ENCODE measurements at places on chromosomes 5 and 9.

- no peak for DNase-seq
Measured at GRCh38 chr9:93049491-93049890, 9.0 kb upstream of the SUSD3 start.

DNA sequence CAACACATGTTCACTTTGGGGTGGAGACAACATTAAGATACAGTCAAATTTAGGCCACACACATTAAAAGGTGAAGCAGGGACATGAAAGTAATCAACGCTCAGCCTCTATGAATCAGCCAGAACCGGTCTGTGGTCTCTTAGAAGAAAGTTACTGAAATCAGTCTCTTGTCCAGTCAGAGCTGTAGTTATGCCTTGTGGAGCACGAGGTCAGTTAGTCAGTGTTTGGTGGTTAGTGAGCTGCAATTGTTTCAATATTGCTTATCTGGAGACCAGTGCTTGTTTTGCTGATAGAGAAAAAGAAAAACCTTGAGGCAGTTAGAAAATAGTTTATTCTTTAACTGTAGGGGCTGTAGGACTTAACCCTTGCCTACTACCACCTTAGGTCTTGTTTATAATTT is 157.8 kb upstream of the RASEF start:
- DNase-seq, result no peak

- DNase-seq, result no peak
Measured at GRCh38 chr5:39072925-39073766, 1.1 kb downstream of the RICTOR start.

DNA sequence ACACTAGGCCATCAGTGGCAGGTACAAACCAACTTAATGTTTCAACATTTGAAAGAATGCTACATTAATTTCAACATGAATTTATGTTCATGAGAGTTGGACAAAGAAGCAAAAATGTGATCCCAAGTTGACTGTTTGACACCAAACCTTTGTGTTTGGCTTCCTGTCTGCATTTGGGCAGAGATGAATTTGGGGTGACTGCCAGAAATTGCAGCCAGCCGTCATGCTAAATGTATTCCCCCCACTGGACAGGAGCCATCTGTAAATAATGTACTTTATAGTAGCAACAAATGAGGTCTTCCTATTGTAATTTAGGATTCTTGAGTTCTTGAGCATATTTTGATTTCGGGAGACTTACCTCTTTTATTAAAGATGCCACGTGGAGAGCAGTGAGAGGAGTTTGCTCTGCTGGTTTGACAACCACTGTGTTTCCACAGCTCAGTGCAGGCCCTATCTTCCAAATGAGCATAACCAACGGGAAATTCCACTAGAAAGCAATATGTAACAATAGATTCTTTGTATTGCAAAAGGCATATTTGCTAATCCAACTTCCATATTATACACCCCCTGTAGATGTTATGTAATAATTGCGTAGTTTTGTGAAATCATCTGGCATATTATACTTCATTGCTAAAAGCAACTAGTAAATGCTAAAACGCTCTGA is 27.6 kb downstream of the ALDH1A1 start:
- DNase-seq, result no peak

DNA sequence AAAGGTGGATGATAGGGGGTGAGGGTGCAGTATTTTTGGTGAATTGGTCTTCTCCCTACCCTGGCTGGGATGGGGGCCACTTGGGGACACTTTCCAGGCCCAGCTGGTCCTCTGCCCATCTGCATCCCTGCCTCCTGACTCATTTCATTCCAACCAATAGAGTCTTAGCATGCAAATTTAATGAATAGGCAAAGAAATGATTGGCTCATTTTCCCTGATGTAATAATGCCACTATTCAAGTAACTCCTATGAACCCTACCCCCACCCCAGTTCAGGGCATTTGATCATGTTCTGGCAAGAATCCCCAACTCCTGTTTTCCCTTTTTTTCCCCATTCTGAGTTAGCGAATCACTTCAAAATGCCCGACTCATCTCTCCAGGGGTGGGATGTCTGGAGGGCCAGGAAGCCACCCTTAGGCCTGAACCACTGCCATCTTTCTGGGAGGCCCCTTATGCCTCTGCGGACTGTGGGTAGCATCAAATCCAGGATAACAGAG is 56.7 kb downstream of the PCDH1 start:
- no peak for DNase-seq

DNA sequence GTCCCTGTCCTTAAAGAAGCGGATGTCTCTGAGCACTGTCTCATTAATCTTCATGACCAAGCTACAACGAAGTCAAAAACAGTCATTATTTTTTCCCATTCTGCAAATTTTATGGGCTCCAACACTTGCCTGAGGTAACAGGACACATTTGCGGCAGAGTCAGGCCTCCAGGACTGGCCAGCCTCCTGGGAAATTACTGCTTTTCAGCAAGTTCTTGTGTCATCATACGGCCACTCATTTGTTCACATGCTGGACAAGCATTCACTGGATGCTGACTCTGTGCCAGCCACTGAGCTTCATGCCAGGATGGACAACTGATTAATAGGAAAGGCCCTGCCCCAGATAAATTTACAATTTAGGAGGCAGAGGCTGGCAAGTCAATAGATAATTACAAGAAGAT is 305.7 kb downstream of the ACTL7B start:
- no peak for DNase-seq

DNA sequence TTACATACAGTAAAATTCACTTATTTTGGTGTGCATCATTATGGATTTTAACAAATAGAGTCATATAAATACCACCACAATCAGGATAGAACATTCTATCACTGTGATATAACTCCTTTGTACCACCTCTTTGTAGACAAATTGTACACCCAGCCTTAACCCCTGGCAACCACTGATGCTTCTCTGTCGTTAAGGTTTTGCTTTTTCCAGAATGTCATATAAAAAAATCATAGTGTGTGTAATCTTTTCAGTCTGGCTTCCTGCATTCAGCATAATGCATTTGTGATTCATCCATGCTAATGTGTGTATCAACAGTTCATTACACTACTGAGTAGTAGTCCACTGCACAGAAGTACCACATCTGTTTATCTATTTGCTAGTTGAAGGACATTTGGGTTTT is 81.2 kb downstream of the ARSB start:
- DNase-seq, result no peak

GRCh38 chr5:103589357-103589756 is 26.8 kb upstream of the NUDT12 start:
- no peak for DNase-seq

- DNase-seq, result no peak
Measured at GRCh38 chr5:40165789-40166728, 513.7 kb upstream of the PTGER4 start.

GRCh38 chr5:11617080-11617479 is 287.2 kb downstream of the CTNND2 start:
- DNase-seq, result no peak

DNA sequence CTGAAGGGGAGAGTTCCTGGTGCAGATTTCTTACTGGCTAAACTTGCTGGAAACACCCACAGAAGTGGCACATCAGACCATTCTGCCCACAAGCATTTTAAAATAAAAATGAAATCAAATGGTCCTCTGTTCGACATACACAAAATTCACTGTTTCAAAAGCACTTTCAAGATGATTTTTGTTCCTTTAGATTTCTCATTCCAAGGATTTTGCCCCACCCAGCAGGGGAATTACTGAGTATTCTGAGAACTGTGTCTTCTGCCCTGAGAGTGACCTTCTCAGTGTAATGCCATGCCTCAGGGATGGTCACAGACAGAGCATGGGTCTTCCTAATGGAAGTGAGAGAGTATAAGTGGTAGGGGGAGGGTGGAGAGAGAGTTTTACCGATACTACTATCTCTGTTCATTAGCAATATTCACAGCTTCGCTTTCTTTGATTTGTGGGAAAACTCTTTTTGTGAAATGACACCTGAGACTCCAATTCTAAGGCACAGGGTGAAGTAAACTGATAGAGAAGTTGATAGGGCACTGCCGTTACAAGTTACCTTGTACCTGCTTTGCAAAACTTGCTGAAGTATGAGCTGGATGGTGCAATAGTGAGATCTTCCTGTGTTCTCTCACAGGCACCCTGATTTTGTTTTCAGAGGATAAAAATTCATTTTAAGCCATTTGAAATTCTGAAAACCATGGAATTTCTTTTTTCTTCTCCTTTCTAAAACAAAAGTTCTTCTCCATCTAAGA is 95.8 kb upstream of the CD180 start:
- DNase-seq, result no peak

GRCh38 chr5:43192558-43193180 is 644 bp downstream of the NIM1K start:
- no peak for DNase-seq

DNA sequence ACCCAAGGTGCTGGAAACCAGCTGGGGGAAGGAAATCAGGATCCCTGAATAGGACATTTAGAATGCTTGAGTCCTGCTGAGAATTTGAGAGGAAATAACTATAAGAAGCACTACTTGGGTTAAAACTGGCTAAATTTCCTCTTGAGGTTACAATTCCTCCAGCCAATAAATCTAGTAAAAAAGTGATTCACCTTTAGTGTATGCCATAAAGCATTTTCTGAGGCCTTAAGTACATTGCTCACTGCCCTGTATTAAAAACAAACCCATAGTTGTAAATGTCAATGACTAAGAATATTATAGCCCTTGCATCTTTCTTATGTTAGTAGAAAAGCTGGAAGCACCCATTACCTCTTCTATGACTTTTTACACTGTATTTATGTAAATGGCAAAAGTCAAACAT is 634.7 kb upstream of the ARRDC3 start:
- DNase-seq, result no peak

- no peak for DNase-seq
Measured at GRCh38 chr5:17355586-17356346, 138.3 kb downstream of the BASP1 start.

DNA sequence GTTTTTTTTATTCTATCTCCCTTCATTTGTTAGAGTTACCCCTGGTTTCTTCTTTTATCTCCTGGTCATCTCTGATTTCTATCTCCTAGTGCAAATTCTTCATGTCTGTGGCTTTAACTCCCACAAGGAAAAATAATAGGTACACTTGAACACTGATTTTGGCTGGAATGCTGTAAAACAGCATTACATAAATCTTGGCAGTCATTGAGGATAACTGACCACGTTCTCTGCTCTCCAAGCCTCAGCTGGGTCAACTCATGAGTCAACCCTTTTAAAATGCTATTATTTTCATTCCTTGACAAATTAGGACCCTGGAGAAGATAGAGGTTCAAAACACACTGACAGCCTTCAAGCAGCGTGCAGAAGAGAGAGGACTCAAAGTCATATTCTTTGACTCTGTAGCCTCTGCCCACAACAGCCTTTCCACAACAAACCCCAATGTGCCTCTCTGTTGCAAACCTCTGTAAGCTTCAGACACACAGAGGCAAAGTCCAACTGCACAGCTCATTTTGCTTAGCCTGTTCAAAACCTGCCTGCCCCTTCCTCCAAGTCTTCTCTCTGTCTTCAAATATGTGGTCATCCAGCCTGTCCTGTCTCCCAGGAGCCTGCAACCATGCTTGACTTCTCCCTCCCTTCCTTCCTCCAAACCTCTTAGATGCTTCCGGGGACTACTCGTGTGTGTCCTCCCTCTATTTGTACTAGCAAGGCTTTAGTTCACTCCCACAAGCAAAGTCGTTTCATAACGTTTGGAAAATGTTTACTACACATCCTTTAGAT is 398.4 kb downstream of the MED10 start:
- DNase-seq, result no peak

DNA sequence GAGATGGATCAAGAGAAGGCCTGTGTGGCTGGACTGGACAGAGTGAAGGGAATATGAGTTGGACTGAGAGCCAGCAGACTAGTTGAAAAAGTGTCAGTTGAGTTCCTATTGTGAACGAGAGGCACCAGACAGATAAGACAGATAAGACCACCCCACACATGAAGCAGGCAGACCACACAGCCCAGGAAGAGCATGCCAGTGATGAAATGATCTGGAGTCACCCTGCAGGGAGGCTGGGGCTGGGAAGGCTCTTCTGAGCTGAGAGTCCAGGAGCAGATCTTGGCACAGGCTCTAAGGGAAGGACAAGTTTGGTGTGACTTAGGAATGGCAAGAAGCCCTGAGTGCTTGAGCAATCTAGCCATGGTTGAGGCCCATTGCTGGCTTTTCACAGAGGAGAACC is 10.6 kb upstream of the SLC25A48 start:
- DNase-seq, result no peak

DNA sequence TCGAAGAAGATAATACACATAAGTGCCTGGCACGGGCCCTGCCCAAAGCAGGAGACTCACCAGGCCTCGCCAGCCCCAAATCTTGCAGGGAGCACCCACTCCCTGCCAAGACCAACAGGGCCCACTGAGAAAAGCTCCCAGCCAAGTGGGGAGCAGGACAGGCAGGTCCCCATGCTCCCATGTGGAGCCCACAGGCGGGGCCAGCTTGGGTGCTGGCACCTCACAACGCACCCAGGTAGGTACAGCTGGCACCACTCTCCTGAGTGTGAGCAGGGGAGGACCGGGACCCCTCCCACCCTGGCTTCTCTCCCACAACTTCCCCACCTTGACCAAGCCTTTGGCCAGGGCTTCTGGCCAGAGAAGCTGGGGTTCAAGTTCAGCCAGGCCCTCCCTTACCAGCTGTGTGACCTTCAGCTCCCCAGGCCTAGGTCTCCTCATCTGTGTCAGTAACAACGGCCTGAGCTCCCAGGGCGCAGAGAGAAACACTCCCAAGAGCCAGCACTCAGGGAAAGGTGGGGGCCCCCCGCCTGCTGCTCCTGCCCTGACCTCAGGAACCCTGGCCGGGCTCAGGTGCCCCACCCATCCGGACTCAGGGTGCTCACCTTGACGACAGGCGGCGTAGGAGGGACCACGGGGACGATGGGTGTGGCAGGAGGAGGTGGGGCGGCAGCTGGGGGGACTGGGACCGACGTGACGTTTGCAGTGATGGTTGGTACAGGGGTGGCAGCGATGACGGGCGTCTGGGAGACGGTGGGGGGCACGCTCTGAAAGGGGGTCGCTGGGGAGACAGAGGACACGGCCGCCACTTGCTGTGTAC is 17.8 kb downstream of the BRD3 start:
- no peak for DNase-seq

GRCh38 chr5:91941588-91941987 is 558.5 kb upstream of the ARRDC3 start:
- DNase-seq, result no peak

DNA sequence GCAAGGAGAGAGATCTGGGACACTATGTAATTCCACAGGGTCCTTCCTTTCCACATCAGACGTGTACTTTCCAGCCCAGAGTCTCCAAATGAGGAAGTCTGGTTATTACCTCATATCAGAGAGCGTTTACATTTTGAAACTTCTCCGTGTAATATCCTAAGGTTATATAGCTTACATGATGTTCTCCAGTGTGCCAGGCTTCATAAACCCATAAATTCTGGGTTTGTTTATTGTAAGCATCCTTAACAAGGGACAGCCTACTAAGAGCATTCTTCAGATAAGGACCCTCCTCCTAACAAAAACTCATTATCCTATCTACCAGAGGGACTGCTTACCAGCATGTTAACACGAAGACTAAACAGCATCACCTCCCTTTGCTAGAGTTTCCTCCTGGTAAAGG is 17.9 kb downstream of the SRFBP1 start:
- DNase-seq, result no peak

All from cortex of kidney (tissue), 1 donor.